Cortex of kidney (tissue), 1 donor: ENCODE measurements at places on chromosomes 2 and 18.

DNA sequence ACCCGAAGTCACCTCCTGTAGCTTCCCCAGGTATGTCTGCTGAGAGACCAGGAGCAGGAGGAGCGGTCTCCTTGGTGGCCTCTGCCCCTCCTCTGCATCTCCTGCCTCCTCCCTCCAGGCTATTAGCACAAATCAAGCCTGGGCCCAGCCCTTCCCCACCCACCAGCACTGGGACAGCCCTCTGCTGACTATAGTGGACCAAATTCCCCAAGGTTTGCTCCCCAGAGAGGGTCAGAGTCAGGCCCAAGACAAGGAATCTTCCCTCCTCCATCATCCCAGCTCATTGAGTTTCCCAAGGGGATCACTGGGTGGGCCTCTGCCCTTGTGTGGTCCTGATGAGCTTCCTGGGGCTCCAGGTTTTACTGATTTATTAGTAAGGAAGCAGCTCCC, 62.1 kb downstream of the EMILIN2 start:
- no peak for DNase-seq

DNA sequence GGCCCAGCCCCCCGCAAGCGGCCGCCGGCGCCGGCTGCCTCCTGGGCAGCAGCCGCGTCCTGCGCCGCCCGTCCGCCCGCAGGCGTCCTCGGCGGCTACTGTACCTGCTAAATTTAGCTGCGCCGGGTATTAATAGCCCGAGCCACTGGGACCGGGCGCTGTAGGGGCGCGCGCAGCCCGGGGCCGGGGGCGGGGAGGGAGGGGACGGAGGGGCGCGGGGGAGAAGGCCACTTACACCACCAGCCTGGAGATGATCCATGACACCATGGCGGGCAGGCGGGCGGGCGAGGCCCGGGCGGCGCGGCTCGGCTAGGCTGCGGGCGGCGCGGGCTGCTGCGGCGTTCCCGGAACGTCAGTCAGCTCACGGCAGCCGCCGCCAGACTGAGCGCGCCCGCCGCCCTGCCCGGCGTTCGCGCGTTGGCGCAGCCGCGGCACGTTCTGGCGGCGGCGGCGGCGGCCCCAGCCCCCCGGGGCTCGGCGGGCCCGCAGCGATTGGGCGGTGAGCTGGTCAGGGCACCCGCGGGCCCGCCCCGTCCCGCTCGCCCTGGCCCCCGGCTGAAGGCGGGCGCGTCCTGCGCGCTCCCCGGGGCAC, at the start of gene REEP1:
Gene REEP1 (minus strand): TSS at position 383 of the 592 bp plus-strand sequence. CDS start 116 bp downstream, at position 267.
- DNase-seq = no peak

DNA sequence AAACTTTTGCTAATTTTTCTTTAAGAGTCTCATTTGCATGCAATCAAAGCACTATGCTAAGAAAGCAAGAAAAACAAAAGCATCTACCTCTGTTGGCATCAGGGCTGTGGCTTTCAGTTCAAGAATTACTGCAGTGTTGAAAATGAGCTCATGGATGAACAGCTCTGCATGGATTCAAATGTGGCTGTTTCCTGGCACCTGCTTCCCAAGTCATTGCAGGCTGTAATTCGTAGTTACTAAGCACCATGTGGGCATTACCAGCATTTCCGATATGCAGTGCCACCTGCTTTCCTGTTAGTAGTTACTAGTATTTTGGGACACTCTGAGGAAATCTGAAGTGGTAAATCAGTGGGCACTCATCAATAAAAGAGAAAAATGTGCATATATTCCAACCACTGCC, 37.8 kb upstream of the FAM110C start:
- no peak for DNase-seq

GRCh38 chr18:66764230-66764629, 160.3 kb upstream of the CDH19 start:
- no peak for DNase-seq
